Substantia nigra (tissue), 51 donors: ENCODE measurements at places on chromosomes 7 and 10.

DNA sequence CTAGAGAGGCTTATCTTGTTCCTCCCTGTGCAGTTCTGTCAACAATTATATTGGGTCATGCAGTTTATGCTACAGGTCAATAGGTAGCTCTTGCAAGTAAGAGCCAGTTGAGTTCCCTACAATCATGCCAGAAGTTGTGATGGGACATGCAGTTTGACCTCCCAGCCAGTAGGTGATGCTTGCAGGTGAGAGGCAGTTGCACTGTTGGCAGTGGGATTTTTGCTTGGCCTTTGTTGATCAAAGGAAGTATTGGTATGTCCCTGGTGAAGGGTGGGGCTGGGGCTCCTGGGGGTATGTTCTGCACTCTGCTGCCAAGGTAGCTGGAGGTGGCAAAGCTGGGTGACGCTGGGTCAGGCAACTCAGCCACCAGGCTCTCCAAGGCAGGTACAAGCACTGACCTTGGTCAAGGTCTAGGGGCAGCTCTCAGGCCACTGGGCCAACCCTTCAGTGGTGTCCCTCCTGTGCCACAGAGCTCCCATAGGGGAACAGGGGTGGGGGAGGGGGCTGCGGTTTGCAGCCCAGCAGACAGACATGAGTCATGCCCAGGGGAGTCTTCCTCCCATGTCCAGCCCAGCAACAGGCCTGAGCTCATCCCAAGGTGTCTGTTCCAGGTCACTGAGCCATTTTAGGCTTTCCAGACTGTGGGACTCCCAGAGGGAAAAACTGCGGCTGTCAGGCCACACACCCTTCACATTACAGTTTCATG, 43.3 kb downstream of the MEOX2 start:
- no peak for DNase-seq

GRCh38 chr7:96102096-96102811, 219.6 kb downstream of the SLC25A13 start:
- no peak for DNase-seq

DNA sequence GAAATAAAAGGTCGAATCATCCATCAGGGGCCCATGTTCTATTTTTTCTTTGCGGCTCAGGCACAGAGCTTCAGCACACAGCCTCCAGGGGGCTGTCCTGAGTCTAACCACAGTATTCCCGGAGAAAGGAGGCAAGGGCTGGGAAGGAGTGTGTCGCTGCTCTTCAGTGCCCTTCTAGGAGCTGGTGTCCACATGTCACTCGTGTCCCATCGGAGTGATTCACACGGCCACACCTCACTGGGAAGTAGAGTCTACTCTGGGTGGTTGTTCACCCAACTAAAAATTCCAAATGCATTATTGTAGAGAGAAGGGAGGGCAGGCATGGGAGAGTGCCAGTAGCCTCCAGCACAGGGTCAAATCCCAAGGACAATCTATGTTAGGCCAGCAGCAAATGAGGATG, 114.8 kb upstream of the LANCL2 start:
- DNase-seq = no peak

DNA sequence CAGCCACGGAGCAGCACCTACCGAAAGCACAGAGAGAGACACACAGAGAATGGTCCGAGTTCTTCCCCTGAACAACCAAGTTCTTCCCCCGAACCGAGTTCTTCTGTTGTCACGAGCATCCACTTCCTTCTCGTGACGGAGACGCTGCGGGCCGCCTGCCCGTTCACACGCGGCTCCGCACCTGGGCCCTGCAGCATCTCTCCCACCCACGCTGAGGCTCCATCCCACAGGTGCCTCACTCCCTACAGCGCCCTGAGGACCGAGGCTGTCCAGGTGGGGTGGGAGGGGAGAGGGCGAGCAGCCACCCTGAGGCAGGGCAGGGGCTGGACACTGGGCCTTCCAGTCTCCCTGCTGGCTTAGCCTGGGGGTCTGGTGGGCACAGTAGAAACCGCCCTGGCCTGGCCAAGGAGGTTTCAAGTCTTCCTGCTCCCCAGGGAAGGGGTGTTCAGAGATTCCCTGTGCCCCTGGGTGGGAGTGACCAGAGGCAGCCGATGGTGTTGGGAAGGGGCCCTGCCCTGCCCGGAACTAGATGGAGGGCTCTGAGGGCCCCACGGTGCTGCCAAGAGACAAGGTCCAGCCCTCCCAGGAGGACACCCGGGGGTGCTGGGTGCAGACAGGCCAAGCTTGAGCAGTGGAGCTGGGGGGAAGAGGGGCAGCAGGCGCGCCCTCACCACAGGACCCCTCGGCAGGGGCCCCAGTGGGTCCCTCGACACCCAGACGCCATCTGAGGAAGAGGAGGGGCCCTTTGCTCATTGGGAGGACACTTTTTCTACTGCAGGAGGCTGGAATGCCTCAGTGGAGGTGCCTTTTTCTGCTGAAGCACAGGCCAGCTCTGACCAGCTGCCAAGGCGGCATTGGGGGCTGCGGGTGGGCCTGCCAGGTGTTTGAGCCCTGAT, 5.2 kb upstream of the NKX6-2 start:
- DNase-seq = no peak

- no peak for DNase-seq
Observed at GRCh38 chr7:112550468-112551060, 69.8 kb downstream of the LSMEM1 start.

DNA sequence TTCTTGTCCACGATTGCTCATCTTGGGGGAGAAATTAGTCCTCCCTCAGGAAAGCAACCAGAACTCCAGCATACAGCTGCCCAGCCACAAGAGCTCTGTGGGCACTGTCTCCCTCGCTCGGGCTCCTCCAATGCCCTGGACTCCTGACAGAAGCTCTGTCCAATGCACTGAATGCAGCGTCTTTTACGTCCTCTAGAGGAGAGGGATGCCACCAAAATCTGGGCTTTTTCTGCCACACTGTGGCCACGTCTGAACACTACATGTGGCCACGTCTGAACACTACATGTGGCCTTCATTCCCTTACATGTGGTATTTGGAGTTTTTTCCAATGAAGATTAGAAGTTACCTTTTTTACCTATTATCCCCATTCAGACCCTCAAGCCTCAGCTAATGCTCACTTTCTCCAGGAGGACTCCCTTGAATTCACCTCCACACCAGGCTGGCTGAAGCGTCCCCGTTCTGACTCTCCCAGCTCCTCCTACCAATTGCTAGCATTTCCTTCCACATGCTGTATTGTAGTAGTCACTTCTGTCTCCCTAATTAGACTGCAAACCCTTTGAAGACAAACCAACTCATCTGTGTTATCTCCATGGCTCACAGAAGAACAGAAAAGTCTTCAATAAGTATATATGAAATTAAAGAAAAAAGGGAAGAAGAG, 134.3 kb upstream of the PDE1C start:
- DNase-seq = peak; percentile 10

DNA sequence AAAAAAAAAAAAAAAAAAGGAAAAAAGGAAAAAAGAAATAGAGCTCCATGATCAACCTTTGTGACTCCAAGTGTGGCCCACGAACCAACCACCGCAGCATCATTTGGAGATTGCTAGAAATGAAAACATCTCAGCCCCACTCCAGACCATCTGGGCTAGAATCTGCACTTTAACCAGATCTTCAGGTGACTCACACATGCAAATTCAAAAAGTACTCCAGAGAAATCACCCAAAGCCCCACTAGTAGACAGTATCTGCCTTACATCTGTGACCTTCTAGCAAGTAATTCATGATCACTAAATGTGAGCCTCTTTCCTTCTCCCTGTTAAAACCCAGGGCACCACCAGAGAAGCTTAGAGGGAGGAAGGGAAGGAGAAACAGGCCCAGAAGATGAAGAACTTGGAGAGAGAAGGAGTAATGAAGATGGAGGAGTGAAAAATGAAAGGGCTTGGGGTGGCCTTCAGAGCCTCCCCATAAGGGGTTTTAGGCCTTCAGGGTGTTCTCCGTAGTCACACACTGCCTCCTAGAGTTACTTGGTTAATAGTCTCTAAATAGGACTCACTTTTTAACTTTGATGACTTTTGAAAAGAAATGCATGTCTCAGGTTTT, 94.0 kb downstream of the SLC37A3 start:
- no peak for DNase-seq

DNA sequence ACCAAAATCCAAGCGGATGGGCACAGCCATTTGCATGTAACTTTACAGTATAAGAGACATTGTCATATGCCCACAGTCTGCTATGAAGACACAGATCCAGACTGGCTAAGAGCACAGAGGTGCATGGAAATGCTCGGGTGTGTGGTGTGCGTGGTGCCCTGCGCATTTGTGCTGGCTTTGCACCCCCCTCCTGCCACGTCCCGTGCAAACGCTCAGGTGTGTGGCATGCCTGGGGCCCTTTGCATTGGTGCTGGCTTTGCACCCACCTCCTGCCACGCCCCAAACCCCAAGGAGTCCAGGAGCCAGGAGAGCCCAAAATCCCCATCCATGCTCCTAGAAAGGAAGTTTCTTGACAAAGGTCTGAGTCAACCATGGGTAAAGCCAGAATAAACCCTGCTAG, 306.2 kb downstream of the PTPRN2 start:
- no peak for DNase-seq
